ENCODE measurements at places on chromosomes 7 and 10.

- no peak for DNase-seq
Measured at GRCh38 chr7:100515072-100515532, 23.9 kb upstream of the AGFG2 start.

DNA sequence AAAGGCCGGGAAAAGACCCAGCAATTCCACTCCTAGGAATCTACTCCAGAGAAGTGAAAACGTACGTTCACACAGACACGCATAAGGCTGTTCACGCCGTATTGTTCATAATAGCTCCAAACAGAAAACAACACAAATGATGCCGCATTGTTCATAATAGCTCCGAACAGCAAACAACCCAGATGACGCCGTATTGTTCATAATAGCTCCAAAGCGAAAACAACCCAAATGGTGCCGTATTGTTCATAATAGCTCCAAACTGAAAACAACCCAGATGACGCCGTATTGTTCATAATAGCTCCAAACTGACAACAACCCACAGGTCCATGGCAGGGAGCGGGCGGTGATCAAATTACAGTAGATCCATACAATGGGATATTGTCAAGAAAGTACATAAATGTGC, 85.2 kb upstream of the DNAAF5 start:
- DNase-seq, result no peak

DNA sequence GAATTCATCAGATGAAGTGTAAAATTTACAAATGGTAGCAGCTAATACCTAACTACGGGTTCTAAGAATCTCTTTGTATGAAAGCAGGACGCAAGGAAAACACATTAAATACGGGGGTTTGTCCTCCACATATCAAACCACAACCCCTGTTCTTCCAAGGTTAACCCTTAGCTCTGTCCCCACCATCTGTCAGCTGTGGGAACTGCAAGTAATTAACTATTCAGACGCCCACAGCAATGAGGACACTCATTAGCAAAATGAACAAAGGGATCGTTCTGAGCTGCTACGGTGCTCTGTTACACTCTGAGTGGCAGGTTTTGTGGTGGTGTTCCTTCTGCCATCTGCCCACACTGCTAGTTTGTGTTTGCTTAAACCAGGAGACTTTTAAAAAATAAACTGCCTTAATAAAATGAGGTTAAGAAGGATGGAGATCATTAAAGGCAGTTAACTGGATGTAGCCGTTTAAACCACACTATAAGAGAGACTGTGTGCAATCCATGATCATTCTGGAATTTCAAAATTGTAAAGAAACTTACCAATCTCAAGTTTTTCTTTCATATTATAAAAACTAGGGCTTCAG, 51.4 kb downstream of the C10orf67 start:
- no peak for DNase-seq

DNA sequence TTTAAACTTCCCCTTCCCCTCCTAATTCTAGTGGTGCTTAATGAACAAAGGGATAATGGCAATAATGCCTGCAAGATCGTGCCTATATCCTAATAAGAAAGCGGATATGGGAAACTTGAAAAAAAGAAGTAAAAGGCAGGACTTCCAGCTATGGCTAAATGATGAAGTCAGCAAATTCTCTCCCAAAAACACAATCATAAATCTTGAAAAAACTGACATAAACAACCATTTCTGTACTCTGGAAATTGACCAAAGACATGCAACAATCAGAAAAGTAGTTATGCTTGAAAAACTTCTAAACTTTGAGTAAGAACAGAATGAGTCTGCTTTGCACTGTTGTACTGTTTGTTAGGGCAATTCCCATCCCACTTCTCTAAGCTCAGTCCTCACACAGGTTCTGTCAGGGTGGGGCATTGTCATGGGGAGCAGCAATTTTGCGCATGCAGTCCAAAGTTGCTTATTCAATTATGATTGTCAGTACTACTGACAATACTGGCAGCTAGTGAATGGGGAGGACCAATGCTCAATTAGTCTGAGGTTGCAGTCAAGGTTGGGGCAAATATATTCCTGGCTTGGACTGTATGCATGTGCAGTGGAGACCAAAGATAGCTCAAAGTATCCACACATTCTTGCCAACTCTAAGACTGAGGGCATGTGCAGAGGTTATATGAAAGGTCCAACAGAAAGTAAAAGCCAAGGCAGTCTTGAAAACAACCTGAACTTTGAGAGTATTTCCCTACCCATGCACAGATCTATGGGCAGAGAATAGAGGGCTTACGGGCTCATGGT, 34.1 kb upstream of the ARHGAP22 start:
- DNase-seq, result no peak

DNA sequence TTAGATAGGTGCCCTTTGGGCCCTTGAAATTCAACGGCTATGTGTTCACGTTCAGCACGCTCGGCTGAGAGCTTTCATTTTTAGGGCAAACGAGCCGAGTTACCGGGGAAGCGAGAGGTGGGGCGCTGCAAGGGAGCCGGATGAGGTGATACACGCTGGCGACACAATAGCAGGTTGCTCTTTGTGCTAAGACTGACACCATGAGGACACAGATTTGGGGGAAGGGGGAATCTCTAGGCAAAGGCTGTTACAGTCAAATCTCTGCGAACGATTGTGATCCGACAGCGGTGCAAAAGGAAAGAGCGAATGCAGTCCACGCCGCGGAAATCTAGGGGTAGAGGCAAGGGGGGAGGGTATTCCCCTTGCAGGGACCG, 667 bp downstream of the KLLN start:
- no peak for DNase-seq

DNA sequence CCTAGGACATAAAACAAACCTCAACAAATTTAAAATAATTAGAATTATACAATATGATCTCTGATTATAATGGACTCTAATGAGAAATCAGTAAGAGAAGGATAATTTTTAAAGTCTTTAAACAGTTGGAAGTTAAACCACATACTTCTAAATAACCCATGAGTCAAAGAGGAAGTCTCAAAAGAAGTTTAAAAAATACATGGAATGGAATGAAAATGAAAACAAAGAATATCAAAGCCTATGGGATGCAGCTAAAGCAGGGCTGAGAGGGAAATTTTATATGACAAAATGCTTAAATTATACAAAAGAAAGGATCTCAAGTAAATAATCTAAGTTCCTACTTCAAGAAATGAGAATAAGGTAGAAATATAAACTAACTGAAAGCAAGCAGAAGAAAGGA, 460.5 kb downstream of the RPS24 start:
- DNase-seq, result no peak

- no peak for DNase-seq
Measured at GRCh38 chr7:144378651-144379050, 23.4 kb downstream of the ARHGEF5 start.

DNA sequence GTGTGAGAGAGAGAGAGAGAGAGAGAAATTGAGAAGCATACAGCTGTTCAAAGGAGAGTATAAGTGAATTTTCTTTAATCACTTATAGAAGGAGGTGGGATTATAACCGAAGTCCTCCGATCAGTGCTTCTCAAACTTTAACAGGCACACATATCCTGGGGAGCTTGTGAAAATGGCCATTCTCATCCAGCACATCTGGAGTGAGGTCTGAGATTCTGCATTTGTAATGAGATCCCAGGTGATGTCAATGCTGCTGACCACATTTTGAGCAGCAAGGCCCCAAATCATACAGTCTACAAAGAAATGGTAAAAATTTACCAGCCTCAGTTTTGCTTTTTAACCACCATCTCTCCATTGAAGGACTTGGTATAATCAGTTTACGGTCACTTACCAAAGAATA, 219.0 kb downstream of the PTEN start:
- no peak for DNase-seq

DNA sequence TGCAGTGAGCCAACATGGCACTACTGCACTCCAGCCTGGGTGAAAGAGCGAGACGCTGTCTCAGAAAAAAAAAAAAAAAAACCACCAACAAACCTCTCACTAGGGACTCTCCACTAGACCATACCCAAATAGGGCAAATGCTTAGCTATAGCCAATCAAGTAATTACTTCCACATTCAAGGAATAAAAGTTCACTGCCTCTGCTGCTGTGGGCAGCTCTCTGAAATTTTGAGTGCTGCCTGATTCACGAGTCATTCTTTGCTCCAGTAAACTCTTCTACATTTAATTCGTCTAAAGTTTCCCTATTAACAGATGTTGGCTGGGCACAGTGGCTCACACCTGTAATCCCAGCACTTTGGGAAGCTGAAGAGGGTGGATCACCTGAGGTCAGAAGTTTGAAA, 4.7 kb upstream of the NRBF2 start:
- DNase-seq, result no peak

DNA sequence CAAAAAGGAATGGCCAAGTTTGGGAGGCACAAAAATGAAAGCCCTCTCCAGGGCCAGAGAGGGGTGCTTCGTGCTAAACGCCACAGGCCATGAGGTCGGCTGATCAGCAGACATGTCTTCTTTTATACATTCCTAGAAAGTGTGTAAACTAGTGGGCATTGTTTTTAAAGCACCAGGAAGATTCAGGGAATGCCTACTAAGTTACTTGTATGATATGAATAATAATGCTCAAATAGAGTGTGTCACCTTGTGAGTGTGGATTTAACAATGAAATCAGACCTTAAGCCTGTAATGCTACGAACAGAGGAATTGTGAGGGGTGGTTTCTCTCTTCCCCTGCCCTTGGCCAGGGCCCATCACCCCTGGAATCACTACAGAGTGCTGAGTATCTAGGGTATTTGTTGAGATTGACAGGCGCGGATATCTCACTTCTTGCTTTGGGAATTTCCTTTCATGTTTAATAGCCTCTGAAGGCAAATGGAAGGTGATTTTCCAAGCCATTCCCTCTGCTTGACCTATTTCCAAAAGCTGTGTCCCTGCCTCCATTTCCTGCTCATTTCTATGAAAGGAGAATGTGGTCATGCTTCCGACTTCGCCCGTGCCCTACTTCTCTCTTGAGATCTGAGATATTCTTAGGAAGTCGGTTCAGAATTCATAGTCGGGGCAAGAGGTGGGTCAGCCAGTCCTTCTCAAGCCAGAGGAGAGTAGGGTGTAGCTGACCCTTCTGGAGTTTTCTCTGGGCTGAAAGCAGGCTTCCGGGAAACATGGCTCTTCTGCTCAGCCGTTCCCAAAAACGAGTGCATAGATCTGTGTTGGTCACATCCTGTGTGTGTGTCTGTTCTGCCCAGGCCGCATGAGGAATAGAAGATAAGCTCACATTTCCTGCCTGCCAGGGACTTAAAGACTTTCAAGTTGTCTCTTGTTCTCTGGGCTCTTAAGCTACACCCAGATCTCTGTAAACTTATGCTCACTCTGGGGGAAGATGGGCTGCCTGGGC, 167.8 kb upstream of the ITGB1 start:
- DNase-seq, result no peak

DNA sequence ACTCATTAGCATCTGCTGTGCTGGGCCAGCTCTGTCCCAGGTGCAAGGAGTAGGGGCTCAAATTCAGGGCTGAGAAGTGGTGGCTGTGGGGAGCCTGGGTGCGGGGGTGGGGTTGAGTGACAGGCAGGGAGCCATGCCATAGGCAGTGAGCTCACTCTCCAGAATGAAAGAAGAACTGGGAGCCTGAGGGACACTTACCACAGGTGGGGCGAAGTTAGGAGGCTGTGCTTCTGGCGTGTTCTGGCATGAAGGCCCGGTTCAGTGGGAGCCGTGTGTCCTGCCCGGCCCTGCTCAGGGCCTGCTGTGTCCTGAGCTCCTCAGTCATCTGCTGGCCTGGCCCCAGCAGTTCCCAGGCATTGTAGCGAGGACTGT, 62.5 kb downstream of the MKI67 start:
- DNase-seq, result no peak

GRCh38 chr10:12416344-12417050, 67.2 kb downstream of the CAMK1D start:
- no peak for DNase-seq

DNA sequence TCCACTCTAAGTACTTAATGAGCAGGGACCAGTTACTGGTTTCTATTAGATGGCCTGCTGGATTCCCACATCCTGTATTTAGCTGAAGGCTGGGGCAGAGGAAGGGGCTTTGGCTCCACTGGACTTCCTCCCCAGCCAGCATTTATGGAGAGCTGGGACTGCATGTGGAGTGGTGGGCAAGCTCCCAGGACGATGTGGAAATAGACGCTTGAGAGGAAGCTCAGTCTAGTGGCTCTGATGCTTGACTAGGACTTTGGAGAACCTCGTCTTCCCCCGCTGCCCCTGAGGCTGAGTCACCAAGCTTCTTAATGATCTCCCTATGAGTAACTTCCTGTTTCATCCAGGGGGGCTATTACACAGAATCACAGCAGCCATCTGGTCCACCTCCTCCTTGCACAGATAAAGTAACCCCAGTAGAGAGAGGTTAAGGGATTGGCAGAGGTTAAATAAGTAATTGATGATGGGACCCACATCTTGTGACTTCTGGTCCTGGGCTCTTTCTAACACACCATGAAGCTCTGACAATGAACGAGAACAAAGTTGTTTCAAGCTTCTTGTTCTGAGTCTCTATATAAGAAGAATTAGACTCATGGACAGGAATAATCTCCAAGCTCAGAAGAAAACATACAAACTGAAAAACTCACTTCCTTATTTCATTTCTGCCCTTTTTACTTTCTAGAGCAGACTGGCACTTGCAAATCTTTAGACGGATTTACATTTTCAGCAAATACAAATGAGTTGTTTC, 126.2 kb downstream of the PRPF18 start:
- DNase-seq, result peak; percentile 84

DNA sequence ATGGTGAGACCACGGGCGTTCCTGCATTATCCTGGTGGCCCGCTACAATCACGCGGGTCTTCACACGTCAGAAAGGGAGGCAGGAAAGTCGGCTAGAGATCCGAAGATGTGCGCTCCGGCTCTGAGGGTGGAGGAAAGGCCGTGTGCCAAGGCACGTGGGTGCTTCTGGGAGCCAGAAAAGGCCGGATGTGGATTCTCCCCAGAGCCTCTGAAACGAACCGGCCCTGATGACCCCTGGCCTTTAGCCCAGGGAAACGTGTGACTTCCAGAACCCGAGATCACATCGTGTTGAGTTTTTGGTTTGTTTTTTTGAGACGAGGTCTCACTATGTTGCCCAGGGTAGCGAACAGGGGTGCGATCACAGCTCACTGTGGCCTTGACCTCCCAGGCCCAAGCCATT, 244.2 kb downstream of the ELFN1 start:
- DNase-seq, result no peak

DNA sequence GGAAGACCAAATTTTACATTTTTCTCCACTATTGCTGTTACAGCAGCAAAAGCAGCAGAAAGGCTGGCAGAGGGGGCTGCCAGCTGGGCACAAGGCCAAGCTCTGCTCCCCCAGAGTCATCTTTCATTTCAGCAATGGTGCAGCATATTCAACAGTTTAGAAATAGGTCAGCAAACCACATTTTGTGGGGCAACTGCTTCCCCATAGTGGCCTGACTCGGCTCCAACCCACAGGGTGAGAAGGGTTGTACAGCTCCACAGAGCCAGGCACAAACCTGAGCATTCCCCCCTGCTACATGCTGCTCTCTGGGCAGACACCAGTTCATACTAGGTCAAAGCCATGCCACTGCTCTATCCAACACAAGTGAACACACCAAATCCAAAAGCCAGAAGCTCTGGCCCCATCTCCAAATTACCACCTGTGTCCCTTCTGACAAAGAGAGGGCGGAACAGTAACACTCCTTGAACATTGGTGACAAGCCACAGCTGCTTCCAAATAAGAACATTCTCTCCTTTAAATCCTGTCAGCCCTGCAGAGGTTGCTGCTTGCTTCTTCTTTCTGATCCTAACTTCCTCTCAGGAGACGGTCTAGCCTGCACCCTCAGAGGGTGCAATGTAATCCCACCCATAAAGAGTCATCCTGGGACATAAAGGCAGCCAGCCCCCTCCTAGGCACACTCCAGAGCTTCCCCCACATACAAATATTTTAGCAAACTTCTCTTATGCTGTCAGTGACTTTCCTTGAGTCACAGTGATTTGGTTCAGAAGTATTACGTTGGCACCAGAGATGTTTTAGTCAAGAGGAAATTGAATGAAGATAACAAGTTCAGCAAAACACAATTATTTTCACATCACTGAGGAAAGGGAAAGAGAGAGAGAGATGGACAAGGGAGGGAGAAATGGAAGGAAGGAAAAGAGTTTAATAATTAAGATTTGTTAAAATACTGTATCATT, 39.0 kb upstream of the SLIT1 start:
- DNase-seq, result no peak
